ENCODE measurements at places on chromosomes 3 and 15.

DNA sequence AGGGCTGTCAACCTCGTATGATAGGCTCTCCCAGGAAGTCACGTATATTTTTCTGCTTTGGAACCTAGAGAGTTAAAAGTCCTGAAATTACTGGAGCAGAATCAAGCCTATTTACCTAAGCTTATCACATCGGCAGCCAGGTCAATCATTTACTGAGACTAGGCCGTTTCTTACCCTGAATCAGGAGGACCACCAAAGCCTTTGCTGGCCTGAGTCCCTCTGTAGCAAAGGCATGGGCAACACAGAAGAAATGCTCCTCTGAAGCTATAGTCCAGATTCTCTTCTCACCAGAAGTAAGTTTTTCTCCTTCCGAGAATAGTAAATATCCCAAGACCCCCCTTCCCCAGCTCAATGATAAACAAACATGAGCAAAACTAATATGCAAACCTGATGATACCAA is 125.9 kb upstream of the PHLDB2 start:
- DNase-seq: no peak

- no peak for DNase-seq
These were observed 264.4 kb upstream of the UBE2E2 start for GRCh38 chr3:22938739-22939138.

DNA sequence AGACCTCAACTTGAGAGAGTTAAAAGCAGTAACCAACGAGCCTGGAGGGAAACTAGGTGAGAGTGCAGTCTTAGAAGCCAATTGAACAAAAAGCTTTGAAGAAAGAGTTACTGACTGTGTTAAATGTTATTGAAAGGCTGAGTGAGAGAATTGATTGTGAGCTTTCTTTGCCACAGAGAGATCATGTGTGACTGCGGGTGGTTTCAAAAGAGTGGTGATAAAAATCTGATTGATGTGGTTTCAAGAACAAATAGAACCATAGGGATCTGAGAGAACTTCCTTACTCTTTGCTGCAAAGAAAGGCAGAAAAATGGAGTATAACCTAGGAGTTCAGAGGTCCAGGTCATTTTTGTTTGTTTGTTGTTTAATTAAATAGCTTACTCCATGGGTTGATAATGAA is 759.9 kb upstream of the ALCAM start:
- DNase-seq: no peak

DNA sequence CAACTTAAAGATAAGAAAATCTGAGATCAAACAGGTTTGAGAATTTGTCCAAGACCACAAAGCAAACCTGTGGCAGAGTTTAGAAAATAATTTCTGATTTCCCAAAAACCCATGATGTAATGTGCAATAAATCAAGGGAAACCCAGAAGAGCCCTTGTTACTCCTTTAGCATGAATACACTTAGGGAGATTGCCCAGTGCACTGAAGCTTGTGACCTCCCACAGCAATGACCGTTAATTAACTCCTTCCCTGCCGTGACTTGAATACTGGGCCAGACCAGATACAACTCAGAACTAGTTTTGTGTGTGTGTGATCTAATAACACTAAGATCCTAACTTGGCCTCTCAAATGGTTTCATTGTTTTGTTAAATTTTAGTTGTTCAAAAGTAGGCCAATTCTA is 2.5 kb downstream of the PRKAR2A start:
- no peak for DNase-seq

DNA sequence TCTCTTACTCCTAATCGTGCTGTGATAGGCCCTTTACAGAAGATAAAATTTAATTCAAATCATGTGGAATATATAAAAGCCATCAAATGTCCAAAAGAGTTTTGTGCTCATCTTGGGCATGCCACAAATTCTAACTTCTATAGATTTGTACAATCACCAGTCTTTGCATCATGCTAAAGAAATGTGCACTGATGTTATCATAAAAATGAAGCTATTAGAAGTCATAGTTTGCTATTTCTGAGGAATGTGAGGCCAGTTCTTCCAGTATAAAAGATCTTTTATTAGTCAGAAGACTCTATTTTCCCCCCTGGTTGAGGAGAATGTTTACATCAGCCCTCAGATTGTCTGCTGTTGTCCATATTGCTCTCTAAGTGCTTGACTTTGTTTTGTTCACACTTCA is 2.1 kb upstream of the ANXA2 start:
- DNase-seq: no peak

All from forelimb muscle (tissue), 1 donor.